ENCODE measurements at places on chromosomes 1 and 21.

DNA sequence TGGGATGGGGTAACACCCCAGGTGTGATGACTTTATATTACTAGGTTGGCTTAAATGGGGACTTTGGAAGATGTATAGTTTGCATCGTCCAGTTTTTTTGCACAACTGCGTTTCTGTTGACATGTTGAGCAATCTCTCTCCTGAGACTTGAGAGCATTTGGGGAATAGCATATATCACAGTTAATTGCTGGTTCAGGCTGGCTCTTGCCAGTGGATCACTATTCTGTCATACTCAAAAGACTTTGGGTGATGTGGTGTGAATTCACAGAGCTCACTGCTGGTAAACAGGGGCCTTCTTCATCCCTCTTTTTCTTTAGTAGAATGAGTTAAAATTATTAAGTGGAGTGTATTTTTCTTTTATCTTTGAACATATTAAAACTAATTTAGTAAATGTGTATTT is 44.3 kb downstream of the LHX9 start:
- DNase-seq, result no peak

GRCh38 chr1:56132520-56132919 is 446.8 kb downstream of the PLPP3 start:
- DNase-seq, result no peak

- DNase-seq, result no peak
Measured at GRCh38 chr1:59223198-59223597, 73.7 kb upstream of the FGGY start.

GRCh38 chr1:179052776-179053175 is 27.1 kb downstream of the FAM20B start:
- no peak for DNase-seq

- DNase-seq, result no peak
Measured at GRCh38 chr1:155195201-155196102, 12.2 kb downstream of the THBS3 start.

- DNase-seq, result no peak
Measured at GRCh38 chr1:22489823-22490222, 38.2 kb downstream of the ZBTB40 start.

- DNase-seq, result no peak
Measured at GRCh38 chr1:231855926-231856325, 229.3 kb downstream of the DISC1 start.

- DNase-seq, result no peak
Measured at GRCh38 chr1:186978596-186979556, 150.1 kb downstream of the PLA2G4A start.

DNA sequence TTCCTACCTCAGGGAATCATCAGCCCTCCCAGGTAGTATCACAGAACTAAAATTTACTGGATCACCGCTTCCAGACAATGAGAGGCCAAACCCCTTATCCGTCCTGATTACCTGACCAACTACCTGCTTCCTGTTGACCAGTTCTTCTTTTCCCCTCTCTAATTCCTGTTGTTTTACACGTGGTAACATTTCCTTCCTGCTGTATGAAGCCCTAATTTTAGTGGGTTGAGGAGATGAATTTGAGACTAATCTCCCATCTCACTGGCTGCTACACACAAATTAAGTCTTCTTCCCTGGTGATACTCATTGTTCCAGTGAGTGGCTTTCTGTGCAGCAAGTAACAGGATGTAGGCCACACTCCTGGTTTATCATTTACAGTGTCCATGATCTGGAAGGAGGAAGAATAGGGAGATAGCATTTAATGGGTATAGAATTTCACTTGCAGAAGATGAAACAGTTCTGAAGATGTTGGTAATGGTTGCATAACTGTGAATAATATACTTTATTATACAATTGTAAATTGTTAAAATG is 2112.9 kb downstream of the NCAM2 start:
- no peak for DNase-seq

DNA sequence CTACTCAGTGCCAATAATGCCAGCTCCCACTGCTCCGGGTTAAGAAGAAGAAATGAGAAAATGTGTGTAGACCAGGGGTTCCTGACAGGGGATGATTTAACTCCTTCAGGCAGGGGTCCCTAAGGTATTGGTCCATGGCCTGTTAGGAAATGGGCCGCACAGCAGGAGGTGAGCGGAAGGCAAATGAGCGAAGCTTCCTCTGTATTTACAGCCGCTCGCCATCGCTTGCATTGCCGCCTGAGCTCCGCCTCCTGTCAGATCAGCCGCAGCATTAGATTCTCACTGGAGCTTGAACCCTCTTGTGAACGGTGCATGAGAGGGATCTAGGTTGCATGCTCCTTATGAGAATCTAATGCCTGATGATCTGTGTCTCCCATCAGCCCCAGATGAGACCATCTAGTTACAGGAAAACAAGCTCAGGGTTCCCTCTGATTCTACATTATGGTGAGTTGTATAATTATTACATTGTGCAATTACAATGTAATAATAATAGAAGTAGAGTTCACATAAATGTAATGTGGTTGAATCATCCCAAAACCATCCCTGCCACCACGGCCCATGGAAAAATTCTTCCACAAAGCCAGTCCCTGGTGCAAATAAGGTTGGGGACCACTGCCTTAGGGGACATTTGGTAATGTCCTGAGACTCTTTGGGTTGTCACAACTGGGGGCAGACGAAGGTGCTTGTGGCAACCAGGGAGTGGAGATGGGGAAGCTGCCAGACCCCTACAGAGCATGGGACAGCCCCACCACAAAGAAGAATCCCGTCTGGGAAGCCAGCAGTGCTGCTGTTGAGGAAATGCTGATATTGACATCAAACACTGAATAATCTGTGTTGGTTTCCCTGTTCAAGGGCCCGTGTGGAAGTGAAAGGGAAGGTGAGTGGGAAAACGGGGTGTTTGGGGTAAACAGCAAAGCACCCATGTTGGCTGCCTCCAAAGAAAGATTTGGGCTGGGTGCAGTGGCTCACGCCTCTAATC is 60.8 kb downstream of the DHRS3 start:
- DNase-seq, result no peak

DNA sequence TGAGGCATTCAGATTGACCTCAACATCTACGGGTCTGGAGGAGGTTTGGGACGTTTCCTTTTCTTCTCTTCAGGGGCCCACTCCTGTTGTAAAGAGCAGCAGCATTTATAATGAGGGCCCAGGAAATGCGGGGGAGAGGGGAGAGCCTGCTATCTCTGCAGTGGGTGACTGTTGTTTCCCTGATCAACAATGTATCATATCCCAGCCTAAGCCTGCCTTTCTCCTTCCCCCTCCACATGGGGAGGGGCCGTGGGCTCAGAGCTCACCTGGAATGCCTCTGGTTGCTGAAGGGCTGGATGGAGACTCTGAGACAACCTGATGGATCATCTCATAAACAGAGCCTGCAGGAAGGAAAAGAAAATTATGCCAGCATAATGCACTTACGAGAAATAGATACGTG is 36.0 kb upstream of the HAO2 start:
- no peak for DNase-seq

DNA sequence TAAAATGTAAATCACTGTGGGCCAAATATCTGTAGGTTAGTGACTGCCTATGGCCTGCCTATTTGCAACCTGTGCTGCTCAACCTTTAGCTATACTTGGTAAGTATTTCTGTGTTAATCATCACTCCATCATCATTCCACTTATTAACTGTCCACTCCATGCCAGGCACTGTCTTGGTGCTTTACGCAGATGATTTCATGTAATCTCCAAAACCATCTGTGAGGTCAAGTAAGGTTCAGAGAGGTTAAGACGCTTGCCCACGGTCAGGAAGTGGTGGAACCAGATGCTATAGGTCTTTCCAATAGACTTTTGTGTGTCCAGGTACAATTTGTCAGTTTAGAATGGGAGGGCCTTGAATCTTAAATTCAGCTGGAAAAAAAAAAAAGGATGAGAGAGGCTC is 10.8 kb upstream of the PHACTR4 start:
- no peak for DNase-seq

DNA sequence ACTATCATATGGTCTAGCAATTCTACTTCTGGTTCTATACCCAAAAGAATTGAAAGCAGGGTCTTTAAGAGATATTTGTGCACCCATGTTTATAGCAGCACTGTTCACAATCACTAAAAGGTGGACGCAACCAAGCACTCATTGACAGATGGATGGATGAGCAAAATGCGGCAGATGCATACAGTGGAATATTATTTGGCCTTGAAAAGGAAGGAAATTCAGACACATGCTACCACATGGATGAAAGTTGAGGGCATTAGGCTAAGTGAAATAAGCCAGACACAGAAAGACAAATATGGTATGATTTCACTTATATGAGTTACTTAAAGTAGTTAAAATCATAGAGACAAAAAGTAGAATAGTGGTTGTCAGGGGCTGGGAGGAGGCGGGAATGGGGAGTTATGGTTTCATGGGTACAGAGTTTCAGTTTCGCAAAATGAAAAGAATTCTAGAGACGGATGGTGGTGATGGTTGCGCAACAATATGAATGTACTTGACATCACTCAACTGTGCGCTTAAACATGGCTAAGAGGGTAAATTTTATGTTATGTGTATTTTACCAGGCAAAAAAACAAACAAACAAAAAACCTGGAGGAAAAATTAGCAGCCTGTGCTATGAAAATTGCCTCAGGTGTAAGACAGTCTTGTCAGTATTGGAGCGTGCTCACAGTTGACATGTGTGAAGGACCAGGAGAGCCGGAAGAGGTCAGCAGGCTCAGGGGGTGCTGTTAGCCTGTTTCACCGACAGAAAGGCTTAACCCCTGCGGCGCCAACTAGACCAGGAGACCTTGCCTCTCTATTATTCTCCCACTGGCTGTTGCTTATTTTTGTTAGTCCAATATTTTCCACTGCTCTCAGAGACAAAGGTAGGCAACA is 26.5 kb downstream of the CD247 start:
- no peak for DNase-seq

Data from NCI-H226 (cell line).